ENCODE measurements at places on chromosomes 5 and 9.

- no peak for DNase-seq
These were observed 444.5 kb downstream of the SH3GL2 start for GRCh38 chr9:18023332-18023731.

GRCh38 chr9:7607421-7607820 lies 192.2 kb downstream of the DMAC1 start:
- DNase-seq = no peak

GRCh38 chr9:35510383-35510753 lies 20.5 kb downstream of the RUSC2 start:
- no peak for DNase-seq

DNA sequence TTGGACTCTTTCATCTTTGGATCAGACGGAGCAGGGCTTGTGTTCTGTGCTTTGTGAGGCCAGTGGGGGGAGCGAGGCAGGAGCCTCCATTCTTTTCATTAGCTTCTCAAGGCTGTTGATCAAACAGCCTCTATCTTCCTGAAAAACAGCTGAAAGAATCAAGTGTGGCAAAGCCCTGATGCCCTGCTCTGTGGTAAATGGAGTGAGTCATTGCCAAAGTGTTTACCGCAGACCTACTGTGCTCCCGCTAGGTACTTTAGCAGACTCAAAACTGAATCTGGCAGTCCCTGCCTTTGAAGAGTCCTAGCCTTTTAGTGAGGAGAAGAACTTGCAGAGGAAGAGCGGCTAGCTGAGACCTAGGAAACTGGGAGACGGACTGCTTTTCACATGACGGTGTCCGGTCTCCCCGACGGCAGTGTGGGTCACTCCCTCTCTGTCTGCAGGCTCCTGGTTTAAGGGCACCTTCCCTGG lies 3.3 kb downstream of the ANKRD33B start:
- no peak for DNase-seq

DNA sequence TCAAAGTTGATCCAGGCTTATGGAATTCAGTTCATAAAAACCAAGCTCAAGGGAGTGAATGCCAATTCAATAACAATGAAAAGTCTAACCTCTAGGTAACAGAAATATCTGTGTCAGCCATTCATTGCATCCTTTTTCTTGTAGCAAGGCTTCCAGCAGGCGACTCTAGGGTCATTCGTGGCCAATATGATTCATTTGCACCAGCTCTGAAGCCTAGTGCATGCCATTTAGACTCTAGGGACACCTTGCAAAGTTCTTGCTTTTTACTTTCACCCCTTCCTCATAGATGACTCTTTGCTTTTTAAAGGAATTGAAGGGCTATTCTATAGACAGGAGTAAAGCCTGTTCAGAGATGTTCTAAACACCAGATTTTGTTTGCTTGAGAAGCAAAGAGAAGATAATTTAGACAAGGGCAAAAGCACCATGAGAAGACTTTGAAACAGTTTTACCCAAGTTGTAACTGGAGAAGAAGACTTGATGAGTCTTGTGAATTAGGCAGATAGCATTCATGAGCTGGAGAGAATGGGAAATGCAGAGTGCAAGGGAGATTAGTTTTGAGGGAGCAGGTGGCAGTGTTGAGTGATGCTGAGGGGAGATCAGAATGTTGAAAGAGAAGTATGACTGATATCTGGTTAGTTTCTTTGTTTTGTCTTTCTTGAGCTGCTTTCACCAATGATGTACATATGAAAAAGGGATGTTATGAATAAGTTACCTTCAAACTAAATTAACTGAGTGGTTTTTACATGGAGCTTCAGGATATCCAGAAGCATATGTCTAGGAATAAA lies 94.5 kb downstream of the F2RL2 start:
- DNase-seq = no peak

- no peak for DNase-seq
These were observed 271.0 kb upstream of the RIOK2 start for GRCh38 chr5:97454015-97454414.

DNA sequence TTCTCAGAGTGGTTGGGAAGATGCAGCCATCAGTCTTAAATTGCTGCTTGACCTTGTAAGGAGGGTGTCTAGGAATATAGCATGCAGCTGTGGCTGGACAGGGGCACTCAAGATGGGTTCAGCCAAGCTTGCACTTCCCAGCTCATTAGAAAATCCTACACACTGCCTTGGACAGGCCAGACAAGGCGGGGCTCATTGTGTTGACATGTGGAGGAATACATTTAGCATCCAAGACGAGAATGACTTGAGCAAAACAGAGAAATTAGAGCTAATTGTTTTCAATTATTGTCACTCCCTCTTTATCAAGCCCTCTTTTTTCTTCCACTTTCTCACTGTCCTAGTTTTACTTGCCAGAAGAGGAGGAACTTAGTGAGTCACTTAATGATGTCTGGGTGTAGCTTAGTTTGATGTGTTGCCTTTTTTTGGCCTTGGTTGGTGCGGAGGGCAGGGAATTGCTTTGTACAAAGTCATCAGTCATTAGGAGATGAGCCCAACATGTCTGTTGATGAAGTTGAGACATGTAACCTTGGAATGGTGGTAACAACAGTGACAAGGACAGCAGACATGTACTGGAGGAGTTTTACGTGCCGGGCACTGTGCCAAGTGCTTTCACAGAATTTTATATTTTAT lies 1219.3 kb upstream of the WWC1 start:
- DNase-seq = no peak

- no peak for DNase-seq
These were observed 97.4 kb upstream of the ALDH1A1 start for GRCh38 chr9:73050065-73050816.

DNA sequence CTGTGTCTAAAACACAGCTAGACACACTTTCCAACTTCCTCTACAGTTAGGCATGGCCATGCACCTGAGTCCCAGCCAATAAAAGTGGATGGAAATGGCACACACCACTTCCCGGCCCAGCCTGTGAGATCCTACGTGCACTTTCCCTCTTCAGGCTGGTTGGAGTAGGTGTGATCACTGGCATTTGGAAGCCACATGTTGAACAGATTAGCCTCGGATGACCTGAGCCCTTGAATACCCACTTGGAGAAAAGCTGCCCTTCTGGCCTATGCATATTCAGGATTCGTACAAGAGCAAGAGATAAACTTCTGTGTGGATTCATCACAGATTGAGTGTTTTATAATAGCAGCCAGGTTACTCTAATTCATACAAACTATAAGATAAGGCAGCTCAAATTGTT lies 359.0 kb upstream of the SLC30A5 start:
- DNase-seq = no peak

DNA sequence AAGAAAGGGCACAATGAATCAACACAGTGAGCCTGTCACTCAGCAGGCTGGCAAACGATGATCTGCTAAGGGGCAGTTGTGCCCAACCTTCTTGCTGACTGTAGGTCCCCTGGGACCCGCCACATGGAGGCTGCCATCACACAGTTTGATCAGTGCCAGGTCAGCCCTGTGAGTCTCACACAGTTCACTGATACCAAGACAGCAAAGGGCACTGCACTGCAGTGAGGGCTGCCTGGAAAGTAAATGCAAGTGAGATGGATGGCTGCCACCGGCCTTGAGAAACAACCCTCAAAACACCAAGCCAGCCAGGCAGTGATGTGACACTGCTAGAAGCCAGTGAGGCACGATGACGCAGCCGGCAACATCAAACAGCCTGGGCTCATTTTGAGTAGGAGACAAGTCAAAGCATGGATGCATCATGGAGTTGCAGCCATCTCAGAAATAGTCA lies 30.3 kb downstream of the FOXD1 start:
- DNase-seq = no peak

DNA sequence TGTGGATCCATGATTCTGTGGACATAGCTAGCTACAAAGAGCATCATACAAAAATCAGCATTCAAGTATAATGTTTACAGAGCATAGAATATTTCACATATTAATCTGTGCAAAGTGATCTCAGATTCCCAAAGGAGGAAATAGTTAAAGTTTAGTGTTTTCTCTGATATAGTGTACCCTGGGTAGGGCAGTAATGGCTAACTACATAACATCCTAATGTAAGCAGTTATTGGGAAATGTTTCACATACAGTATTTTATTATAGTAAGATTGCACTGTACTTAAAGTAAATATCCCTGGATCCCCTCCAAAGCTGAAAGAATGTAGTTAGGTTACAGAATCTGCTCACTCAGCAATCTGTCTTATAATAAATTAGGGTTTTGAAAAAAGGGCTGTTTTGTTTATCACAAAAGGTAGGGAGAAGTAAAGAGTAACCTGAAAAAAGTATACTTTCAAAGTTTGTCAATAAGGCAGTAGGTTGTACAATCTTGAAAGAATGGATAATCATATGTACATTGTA lies 52.5 kb upstream of the SMARCA2 start:
- DNase-seq = no peak

- DNase-seq = no peak
These were observed 285.1 kb downstream of the DNAH5 start for GRCh38 chr5:13659391-13659790.

DNA sequence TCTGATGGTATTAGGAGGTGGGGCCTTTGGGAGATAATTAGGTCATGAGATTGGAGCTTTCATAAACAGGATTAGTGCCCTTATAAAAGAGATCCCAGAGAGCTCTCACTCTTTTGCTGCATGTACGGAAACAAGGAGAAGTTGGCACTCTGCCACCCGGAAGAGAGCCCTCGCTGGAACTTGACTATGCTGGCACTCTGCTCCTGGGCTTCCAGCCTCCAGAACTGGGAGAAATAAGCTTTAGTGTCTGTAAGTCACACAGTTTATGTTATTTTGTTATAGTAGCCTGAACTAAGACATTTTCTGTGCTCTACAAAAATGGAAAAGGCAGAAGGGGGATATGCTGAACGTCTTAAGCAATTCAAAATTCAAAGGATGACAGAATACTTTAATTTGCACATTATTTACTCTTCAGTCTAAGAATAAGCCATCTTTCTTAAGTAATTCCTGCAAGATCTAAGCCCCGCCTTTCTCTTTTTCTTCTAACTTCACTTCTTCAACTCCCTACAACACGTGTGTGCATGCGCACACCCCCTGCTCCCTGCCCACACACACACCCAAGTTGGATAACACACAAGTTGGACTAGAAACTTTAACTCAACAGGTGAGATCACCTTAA lies 17.3 kb downstream of the NFIB start:
- no peak for DNase-seq

DNA sequence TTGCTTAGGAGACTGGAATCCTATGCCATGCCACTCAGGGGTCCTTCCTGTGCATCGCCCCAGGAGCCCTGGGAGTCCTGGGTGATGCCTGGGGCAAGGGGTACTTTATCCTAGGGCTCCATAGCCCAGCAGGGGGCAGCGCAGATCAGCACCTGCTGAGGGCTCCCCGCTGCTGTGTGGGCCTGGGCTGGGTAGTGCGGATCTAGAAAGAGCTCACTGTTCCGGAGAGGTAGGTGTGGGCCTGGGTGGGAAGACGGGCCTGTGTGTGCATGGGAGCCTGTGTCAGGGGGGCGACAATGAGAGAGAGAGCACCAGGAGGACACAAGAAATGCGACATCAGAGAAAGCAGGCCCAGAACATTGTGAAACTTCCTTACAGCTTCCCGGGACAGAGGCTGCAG lies 11.4 kb upstream of the DAB2IP start:
- DNase-seq = peak; percentile 30

- DNase-seq = no peak
These were observed 43.4 kb downstream of the DPYSL3 start for GRCh38 chr5:147466360-147466980.

DNA sequence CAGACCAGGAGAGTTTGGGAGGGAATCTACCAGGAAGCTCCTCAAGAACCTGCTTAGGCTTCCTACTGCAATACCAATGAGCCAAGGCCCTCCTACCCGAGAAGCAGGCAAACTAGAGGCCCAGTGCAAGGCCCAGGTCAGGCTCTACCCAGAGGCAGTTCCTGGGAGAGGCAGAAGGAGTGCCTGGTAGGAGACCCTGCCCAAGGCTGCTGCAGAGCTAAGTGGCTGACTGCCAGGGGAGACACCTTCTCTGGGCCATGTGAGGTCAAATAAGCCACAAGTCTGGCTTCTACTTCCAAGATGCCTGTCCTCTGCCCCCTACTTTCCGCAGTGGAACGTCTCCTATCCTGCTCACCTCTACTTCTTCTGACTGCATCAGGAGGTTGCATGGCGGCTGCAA lies 17.8 kb downstream of the ACSL6 start:
- no peak for DNase-seq

DNA sequence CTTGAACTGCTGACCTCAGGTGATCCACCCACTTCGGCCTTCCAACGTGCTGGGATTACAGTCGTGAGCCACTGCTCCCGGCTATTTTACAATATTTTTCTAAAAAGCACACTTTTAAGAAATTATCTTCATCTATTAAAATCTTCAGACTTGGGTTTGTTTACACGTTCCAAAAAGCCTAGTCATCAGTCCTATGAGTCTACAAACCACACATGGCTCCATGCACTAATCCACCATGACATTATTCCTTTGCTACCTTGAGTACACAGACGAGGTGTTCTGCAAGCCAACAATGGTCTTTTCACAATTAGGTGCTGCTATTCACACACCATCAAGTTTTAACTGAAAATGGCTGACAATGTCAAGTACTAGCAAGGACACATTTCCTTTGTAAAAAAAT lies 41.0 kb downstream of the TRPM6 start:
- no peak for DNase-seq

GRCh38 chr9:26326563-26326962 lies 566.0 kb downstream of the CAAP1 start:
- DNase-seq = peak; percentile 48

DNA sequence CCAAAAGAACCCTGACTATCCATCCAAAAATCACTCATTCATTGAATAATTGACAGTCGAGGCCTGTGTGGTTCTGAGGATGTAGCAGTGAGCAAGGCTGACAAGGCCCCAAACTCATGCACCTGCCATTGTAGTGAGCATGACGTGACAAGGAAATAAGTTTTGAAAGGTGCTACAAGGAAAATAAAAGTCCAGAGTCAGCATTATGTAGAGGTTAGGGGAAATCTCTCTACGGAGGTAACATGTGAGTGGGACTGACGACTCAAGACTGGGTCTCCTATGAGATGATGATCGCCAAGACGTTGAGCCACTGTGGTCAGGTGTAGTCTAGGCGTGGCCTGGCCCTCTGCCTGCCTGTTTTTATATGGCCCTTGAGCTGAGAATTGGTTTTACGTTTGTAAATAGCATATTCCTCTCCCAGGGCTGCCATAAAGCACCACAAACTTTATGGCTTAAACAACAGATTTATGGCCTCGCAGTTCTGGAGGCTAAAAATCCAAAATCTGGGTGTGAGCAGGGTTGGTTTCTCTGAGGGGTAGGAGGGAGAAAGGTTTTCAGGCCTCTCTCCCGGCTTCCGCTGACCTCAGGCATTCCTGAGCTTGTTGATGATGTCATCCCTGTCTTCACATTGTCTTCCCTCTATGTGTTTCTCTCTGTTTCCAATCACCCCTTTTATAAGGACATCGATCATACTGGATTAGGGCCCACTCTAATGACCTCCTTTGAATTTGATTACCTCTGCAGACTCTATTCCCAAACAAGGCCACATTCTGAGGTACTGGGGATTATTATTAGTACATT lies 206.4 kb upstream of the EGFLAM start:
- DNase-seq = no peak

DNA sequence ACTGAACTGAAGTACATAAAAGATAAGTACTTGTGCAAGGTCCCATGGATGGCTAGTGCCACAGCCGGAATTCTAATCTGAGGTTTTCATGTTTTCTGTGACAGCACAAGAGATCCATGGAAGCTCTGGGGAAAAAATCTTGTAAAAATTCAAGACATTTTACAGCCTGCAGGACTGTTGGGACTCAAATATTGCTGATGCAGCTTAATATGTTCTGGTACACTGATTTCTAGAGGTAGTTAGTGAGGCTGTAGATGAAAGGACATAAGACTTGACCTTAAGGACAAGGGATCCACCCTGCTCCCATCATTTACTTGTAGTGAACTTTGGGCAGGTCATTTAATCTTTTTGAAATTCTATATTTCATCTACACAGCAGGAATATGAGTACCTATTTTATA lies 390.4 kb downstream of the TLE4 start:
- no peak for DNase-seq

GRCh38 chr9:108756746-108757490 lies 98.9 kb downstream of the ACTL7B start:
- DNase-seq = no peak

Data from NCI-H1694 treated with DMSO at 0.1 percent for 48 hours (cell line).